Prostate gland (tissue), 2 donors: ENCODE measurements at places on chromosomes 1 and 21. TPM values are rescaled to one million over a fixed set of nuclear protein-coding genes. Genes with fewer than 3 reads are reported as not detected.

The TRAF3IP3 gene
- total RNA-seq = 0.73 TPM

The ENSA gene
- total RNA-seq = 133 TPM

The CFAP107 gene
- 1.1 TPM for total RNA-seq

The LHX8 gene
- total RNA-seq = not detected

The PLK3 gene
- total RNA-seq = 5.2 TPM

The TFF3 gene
- 49.8 TPM for total RNA-seq

The GRHL3 gene
- total RNA-seq = 8.4 TPM

The SMPDL3B gene
- total RNA-seq = 2.0 TPM

The SELL gene
- total RNA-seq = 1.3 TPM

The CFHR2 gene
- total RNA-seq = not detected

The LENEP gene
- not detected for total RNA-seq

- H3K4me1 ChIP-seq = no peaks in the 10 kb centered on the region
- no peaks in the 10 kb centered on the region for H3K27me3 ChIP-seq
- no peak for DNase-seq
- no peak overlapping the region for H3K27ac ChIP-seq
- no peak overlapping the region for H3K4me3 ChIP-seq
Observed at GRCh38 chr1:53543778-53544695, 84.8 kb downstream of the DMRTB1 start.

DNA sequence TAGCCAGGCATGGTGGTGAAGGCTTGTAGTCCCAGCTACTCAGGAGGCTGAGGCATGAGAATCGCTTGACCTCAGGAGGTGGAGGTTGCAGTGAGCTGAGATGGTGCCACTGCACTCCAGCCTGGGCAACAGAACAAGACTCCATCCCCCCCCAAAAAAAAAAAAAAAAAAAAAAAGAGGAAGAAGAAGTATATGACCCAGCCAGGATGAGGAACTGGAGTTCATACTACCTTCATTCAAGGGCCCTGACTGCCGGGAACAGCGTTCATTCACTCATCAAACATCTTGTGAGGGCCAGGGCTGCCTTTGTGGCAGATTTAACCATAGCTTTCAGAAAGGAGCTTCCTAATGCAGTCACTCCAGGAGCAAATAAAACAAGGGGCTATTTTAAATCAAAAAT is 127.6 kb downstream of the MRPS6 start:
- H3K4me3 ChIP-seq = no peak overlapping the region
- no peak for DNase-seq
- H3K4me1 ChIP-seq = no peaks in the 10 kb centered on the region

GRCh38 chr1:8845104-8846097 is 28.0 kb upstream of the RERE start:
- no peaks in the 10 kb centered on the region for H3K36me3 ChIP-seq
- no peak for DNase-seq
- peaks cover 9% of the 10 kb centered on the region for H3K4me1 ChIP-seq
- H3K27me3 ChIP-seq = no peaks in the 10 kb centered on the region

DNA sequence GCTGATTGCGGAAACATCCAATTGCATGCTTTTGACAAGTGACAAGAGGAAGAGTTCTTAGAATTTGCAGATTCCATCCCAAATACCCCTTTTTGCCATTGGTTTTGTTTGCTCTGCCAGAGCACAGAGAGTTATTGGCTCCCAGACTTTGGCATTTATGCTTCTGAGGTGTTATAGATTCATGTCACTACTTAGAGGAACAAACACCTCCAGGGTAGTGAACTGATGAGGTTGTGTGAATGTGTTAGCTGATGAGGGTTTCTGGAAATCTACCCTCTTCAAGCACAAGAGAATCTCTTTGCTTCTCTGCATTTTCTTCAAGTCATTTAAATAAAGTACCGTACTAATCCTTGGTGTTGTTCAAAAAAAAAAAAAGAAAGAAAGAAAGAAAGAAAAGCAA is 33.9 kb upstream of the BRINP3 start:
- H3K4me3 ChIP-seq = no peak overlapping the region
- H3K4me1 ChIP-seq = no peaks in the 10 kb centered on the region
- no peak for DNase-seq
- H3K27me3 ChIP-seq = no peaks in the 10 kb centered on the region

DNA sequence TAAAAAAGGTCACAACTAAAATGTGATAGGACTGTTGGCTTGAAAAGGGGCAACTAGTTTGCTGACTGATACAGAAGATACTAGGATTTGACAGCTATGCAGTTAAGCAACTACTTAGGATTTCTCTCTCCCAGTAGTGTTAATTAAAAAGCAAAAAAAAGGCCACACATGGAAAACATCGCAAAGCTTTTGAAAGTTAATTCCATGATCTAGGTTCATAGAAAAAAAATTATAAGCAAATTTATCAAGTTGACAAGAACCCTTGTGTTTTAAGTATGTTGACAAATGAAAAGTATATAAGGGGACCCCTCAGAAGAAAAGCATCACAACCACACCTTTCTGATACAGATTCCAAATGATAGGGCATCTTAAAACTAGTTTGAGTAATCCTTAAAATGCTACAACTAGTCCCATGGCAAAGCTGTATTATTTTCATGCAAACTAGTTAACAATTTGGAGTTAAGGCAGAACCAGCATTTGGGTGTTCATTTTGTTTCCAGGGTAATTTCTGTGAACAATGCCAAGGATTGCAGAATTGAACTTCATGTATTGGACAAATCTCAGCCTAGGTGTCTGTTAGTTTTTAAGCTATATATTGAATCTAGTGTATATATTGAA is 4.1 kb downstream of the PNRC2 start:
- no peaks in the 10 kb centered on the region for H3K27me3 ChIP-seq
- no peaks in the 10 kb centered on the region for H3K36me3 ChIP-seq
- H3K27ac ChIP-seq = no peak overlapping the region
- H3K4me1 ChIP-seq = no peaks in the 10 kb centered on the region

DNA sequence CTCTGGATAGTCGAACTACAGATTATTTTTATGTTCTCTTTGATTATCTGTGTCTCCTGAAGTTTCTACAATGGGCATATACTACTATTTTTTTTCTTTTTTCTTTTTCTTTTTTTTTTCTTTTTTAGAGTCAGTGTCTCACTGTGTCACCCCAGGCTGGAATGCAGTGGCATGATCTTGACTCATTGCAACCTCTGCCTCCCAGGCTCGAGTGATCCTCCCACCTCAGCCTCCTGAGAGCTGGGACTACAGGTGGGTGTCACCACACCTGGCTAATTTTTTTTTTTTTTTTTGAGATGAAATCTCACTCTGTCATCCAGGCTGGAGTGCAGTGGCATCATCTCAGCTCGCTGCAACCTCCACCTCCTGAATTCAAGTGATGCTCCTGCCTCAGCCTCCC is 250.7 kb upstream of the KAZN start:
- H3K27ac ChIP-seq = no peak overlapping the region
- no peaks in the 10 kb centered on the region for H3K36me3 ChIP-seq
- no peak for DNase-seq
- H3K4me3 ChIP-seq = no peak overlapping the region

DNA sequence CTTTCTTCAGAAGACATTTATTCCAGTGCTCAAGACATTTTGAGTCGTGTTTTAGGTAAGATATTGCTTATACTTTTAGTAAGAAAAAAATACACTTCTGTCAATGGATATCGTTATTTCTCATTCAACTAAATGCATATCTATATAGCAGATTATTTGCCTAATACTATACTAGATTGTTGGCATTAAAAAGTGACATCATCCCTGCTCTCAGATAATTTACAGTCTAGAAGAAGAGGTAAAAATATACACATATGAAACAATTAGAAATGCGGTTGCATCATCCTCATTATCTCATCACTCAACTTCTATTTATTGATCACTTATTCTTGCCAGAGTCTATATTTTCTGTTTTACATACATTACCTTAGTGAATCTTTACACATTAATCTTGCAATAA is 367.7 kb downstream of the ADGRL2 start:
- no peak for DNase-seq
- H3K27me3 ChIP-seq = no peaks in the 10 kb centered on the region
- no peak overlapping the region for H3K4me3 ChIP-seq
- no peaks in the 10 kb centered on the region for H3K36me3 ChIP-seq
